Activated CD4-positive, alpha-beta T cell treated with anti-CD3 and anti-CD28 coated beads, Interleukin-2, amount 10 ng/mL, durations not matched to agents 7 days and 5 days (primary cell): ENCODE measurements at places on chromosomes 12 and 14.

- no peak for DNase-seq
These were observed 132.4 kb downstream of the ANO6 start for GRCh38 chr12:45348311-45348710.

DNA sequence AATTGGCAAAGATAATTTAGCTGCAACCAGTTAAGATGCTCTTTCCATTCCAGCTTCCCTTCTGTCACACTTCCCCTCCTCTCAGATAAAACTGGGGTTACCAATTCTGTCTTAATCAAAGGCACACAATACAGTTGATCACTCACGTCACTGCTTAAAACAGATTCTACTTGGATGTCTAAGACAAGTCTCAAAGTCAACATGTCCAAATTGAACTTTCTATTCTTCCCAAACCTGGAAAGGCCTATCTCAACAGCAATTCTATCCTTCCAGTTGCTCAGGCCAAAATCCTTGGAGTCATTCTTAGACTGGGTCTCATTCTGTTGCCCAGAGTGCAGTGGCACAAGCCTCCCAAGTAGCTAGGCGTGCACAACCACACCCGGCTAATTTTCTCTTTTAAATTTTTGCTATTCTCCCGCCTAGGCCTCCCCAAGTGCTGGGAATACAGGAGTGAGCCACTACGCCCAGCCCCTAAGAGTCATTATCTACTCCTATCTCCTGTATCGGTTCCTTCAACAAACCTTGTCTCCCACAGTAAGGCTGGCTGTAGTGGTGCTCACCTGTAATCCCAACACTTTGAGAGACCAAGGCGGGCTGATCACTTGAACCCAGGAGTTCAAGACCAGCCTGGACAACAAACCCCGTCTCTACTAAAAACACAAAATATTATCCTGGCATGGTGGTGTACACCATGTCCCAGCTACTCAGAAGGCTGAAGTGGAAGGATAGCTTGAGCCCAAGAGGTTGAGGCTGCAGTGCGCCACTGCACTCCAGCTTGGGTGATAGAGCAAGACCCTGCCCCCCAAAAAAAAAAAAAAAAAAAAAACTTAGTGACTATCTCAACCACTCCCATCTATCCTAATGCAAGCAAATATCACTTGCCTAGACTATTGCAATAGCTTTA lies 4.7 kb downstream of the RPS29 start:
- no peak for DNase-seq

GRCh38 chr12:80293347-80293746 lies 150.7 kb upstream of the PTPRQ start:
- no peak for DNase-seq

GRCh38 chr14:92984896-92985295 lies 61.9 kb downstream of the CHGA start:
- no peak for DNase-seq

DNA sequence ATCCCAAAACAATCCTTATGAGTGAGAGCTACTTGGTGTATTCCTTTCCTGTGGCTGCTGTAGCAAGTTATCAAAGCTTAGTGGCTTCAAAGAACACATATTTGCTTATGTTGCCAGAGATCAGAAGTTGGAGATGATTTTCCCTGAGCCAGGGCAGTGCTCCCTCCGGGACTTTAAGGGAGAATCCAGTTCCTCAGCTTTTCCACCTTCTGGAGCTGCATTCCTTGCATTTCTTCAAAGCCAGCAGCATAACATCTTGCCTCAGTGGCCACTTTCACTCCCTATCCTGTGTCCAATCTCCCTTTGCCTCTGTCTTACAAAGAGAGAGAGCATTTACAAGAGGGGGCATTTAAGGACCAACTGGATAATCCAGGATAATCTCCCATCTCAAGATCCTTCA lies 33.7 kb downstream of the P2RX7 start:
- DNase-seq = no peak

- DNase-seq = no peak
These were observed 194.9 kb downstream of the DUSP6 start for GRCh38 chr12:89157413-89157812.

- DNase-seq = no peak
These were observed 332.6 kb upstream of the TMPO start for GRCh38 chr12:98182821-98183220.

- DNase-seq = no peak
These were observed 32.6 kb downstream of the SLC35F4 start for GRCh38 chr14:57833323-57833722.

DNA sequence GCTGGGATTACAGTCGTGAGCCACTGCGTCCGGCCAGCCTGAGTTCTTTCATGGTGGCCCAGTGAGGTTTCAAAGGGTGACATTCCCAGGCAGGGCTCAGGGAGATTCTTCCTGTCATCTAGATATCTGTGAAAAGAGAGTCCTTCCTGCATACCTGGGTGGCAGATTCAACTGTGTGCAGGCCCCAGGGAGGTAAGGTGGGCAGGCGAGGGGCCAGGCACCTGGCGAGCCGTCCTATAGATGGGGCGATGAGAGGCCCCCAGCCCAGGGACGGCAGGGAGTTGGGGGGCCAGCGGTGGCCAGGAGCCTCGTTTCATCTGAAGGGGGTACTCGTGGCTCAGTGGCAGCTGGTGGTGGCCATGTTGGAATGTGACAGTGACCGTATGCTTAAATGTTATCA lies 7.1 kb upstream of the EP400 start:
- DNase-seq = no peak

- peak; percentile 32 for DNase-seq
These were observed 325 bp upstream of the CLIP1 start for GRCh38 chr12:122422730-122423257.

- peak; percentile 16 for DNase-seq
These were observed 12.2 kb downstream of the AGAP2 start for GRCh38 chr12:57726151-57726883.

DNA sequence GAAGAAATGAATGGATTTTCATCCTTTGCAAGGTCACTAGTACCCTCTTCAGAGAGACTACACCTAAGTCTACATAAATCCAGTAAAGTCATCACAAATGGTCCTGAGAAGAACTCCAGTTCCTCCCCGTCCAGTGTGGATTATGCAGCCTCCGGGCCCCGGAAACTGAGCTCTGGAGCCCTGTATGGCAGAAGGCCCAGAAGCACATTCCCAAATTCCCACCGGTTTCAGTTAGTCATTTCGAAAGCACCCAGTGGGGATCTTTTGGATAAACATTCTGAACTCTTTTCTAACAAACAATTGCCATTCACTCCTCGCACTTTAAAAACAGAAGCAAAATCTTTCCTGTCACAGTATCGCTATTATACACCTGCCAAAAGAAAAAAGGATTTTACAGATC lies 40.8 kb downstream of the SPATA7 start:
- DNase-seq = no peak
